Type B pancreatic cell (in vitro differentiated cells): ENCODE measurements at places on chromosomes 1 and 21.

- no peak for DNase-seq
These were observed 49.8 kb downstream of the SLC16A1 start for GRCh38 chr1:112906150-112906698.

GRCh38 chr21:36076878-36077655, 7.2 kb downstream of the CBR1 start:
- DNase-seq: no peak

DNA sequence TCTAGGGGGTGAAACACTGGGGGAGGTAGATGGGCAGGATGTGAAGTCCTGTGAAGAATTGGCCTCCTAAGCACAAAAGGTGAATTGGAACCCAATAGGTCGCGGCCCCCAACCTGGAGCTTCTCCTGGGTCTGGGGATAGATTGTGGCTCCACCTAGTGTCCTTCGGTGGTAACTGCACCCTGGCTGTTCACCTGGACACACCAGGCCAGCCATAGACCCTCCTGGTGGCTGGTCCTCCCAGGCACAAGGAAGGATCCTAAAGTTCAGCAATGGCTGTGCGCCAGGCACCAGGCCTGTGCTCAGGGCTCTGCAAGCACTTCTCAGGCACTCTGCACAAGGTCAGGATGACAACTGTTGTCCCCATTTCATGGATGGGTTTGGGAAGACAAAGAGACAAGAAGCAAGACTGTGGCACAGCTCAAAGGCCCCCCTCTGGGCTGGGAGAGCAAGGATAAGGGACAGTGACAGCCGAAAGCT, 13.5 kb downstream of the ESPN start:
- no peak for DNase-seq

- DNase-seq: no peak
These were observed 26.4 kb upstream of the PPP1R15B start for GRCh38 chr1:204437796-204438570.

DNA sequence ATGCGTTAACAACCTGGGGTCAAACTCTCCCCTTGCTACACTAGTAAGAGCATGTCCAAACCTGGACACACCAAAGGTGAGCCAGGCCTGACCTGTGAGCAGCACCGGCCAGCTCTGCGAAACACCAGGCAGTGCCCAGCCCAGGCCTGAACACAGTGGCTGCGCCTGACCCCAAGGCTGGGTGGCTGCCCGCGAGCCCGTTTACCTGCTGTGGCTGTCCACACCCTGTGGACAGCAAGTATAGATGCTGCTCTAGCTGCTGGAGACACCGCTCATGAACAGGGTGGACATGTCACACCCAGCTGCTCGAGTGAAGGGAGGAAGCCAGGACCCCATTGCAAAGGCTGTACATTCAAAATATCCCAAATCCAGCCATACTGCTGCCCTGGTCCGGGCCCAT, 7.6 kb upstream of the CCDC27 start:
- DNase-seq: no peak

DNA sequence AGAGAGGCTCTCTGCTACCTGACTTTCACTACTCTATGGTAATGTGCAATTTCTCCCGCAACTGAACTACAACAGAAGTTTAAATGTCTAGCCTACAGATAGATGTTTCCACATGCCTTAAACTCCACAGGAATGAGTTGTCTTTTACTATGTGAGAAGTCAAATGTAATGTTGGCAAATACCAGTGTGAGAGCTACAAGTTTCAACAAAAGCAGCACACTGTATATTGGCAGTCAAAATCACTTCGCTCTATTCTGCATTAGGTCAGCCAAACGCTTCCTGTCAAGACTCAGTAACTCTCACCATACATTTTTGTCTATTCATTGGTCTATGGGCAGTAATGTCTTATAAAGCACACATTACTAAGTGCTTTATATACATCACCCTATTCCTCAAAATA, 41.9 kb downstream of the LUZP1 start:
- no peak for DNase-seq

GRCh38 chr1:198523182-198523950, 17.1 kb downstream of the ATP6V1G3 start:
- no peak for DNase-seq

- no peak for DNase-seq
These were observed 1.4 kb upstream of the TTLL7 start for GRCh38 chr1:84000196-84000885.

GRCh38 chr1:107277022-107277421, 136.2 kb downstream of the NTNG1 start:
- no peak for DNase-seq

- no peak for DNase-seq
These were observed 10.6 kb downstream of the CACNA1E start for GRCh38 chr1:181493885-181494284.

GRCh38 chr1:190754666-190755065, 277.0 kb upstream of the BRINP3 start:
- no peak for DNase-seq

- DNase-seq: no peak
These were observed 131.6 kb downstream of the TM2D1 start for GRCh38 chr1:61593331-61593730.

- no peak for DNase-seq
These were observed 70.3 kb downstream of the OLFML2B start for GRCh38 chr1:161953256-161953920.

GRCh38 chr1:154453574-154454352, 48.3 kb upstream of the TDRD10 start:
- no peak for DNase-seq

DNA sequence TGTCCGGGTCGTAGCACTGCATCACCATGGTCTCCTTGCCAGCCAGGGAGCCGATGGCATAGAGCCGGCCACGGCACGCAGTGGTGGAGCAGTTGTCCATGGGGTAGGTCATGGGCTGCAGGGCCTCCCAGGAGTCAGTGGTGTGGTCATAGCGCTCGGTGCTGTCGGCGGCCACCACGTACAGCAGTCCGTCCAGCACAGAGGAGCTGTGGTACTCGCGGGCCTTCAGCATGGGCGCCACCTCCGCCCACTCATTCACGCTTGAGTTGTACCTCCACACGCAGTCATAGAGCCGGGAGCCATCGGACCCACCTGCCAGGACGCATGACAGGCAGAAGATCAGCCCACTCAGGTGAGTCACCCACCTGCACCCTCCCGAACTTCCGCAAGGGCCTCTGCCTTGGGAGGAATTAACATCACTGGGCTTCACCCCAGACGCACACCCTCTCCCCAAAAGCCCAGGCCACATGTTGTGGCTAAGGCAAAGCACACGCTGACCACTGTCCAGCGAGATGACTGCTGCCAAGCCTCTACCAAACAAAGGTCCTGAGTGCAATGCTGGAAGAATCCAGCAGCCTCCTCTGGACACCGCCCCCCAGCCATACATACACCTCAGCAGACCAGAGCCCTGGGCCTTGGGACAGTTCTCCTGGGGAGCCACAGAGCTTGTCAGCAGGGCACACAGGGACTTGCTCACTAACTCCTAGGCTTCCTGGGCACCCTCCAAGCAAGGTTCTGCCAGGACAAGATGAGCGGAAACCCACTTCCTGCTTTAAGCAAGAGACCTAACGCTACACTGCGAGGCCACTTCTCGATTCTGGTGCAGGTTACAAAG, 3.3 kb downstream of the KLHL21 start:
- no peak for DNase-seq

- DNase-seq: no peak
These were observed 19.4 kb downstream of the COL6A1 start for GRCh38 chr21:46000731-46001641.

- no peak for DNase-seq
These were observed 12.4 kb upstream of the PAPPA2 start for GRCh38 chr1:176450526-176450925.

DNA sequence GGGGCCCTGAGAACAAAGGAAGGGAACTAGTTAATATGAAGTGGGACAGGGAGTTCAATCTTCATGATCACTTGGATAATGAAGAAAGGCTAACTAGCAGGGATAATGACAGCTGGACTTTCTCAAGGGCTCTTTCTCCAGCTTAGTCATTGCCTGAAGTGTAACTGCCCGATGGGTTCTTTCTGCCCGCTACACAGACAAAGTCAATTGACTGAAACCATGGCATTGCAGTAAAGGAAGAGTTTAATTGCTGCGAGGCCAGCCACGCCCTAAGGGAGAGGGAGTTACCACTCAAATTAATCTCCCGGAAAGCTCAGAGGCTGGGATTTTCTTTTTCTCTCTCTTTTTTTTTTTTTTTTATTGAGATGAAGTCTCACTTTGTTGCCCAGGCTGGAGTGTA, 16.6 kb upstream of the SLC2A5 start:
- no peak for DNase-seq

- DNase-seq: no peak
These were observed 136.4 kb upstream of the KCNE2 start for GRCh38 chr21:34227386-34227852.

DNA sequence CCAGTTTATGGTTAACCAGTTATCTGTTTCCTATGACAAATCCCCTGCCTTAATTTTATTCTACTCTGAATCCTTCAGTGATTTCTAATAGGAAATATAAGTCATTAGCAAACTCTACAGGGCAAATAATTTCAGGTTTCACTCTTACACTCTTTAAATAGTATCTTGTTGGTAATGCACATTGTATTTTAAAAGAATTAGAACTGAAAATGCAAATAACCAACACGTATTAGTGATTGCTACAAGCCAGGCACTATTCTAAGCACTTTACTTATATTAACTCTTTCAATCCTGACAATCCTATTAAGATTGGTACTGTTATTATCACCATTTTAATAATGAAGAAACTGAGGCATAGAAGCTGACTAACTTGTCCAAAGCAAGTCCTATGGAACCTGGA, 48.3 kb upstream of the LHX8 start:
- DNase-seq: no peak

- no peak for DNase-seq
These were observed 37.3 kb upstream of the SIPA1L2 start for GRCh38 chr1:232667094-232667777.

DNA sequence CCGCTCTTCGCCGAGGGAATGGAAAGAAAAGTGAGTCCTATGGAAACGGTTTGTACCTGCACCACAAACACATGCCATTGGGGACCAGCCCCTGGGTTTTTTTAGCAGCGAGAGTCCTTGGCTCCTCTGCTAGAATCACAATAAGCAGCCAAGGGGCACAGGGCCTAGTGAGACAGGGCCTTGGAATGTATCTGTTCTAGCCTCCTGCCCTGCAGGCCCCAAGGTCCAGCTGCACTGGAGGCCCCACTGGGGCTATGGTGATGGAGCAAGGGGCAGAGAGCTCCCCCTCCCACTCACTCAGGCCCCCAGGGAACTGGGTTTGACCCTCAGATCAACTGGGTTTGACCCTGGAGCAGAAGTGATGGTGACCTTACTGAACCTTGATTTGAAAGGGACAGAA, 14.4 kb downstream of the SHISA4 start:
- no peak for DNase-seq

GRCh38 chr1:18731591-18732235, 101.1 kb downstream of the PAX7 start:
- no peak for DNase-seq
